ENCODE measurements at places on chromosomes 2 and 18. TPM values are rescaled to one million over a fixed set of nuclear protein-coding genes. Genes with fewer than 3 reads are reported as not detected.

CCDC74B gene
- polyA plus RNA-seq, result 22.8 TPM

ALPG gene
- polyA plus RNA-seq, result not detected

IL36A gene
- polyA plus RNA-seq, result not detected

FAP gene
- polyA plus RNA-seq, result 0.16 TPM

MRPS5 gene
- polyA plus RNA-seq, result 167 TPM

STON1 gene
- polyA plus RNA-seq, result 2.2 TPM

KCTD1 gene
- polyA plus RNA-seq, result 32.0 TPM

BOLL gene
- polyA plus RNA-seq, result not detected

ANKRD39 gene
- polyA plus RNA-seq, result 39.0 TPM

SLC16A14 gene
- 125 TPM for polyA plus RNA-seq

Measured in neural cell (in vitro differentiated cells).